Left forelimb (tissue), 1 donor: ENCODE measurements at places on chromosomes 6 and 20.

- DNase-seq, result no peak
Measured at GRCh38 chr6:35228481-35228880, 14.7 kb downstream of the SCUBE3 start.

GRCh38 chr6:36695414-36695813, 2.2 kb upstream of the RAB44 start:
- no peak for DNase-seq

DNA sequence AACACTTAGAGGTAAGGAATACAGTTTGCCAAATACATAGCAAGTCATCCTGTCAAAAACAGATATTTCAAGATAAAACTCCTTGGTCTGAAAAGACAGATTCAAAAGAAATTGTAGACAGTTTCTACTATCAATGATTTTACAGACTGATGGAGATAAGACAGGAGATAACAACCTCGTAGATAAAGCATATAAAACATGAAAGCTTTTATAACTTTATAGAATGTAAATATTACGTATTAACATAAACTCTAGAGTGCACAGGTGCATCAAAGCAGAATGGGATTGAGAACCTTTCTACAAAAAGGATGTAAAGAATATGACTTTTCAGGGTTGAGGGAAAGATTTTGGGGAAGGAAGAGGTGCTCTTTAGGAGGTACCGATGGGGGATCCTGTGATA, 158.0 kb upstream of the CENPW start:
- DNase-seq, result no peak

- no peak for DNase-seq
Measured at GRCh38 chr20:41538810-41539596, 79.2 kb downstream of the CHD6 start.

- no peak for DNase-seq
Measured at GRCh38 chr20:38165966-38166702, 1.1 kb upstream of the TGM2 start.

DNA sequence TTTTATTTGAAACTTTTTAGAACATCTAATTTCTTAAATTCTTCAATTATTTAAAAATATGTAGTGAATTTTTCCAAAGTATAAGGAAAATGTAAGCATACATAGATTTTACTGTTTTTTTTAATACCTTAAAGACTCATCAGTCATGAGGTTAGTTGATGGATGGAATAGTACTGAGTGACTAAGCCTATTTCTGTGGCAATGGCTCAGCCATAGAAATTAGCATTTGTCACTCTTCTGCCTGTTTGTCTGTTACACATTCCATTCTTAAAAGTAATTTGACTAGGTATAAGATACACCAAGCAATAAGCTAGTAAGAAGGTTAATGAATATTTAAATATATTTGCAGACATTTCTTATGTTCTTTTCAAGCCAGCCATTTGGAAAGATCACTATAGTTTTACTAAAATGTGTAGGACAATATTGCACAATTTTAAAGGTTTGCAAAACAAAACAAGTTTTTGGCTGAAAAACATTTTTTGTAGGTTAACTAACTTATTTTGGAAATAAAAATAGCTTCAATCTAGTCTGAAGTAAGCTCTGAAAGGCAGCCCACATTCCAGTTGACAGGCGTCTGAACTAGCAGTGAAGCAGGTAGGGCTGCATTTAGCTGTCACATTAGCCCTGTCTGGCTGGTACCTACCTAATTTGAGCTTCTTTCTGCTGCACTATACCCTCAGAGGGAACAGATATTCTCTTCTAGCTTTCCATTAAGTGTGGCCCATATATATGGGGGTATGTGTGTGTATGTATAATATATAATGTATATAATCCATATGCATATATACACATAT, 385.7 kb downstream of the GRIK2 start:
- DNase-seq, result no peak

- no peak for DNase-seq
Measured at GRCh38 chr6:55131616-55132015, 42.7 kb upstream of the HCRTR2 start.

- no peak for DNase-seq
Measured at GRCh38 chr6:38912378-38912777, 136.2 kb upstream of the GLP1R start.

DNA sequence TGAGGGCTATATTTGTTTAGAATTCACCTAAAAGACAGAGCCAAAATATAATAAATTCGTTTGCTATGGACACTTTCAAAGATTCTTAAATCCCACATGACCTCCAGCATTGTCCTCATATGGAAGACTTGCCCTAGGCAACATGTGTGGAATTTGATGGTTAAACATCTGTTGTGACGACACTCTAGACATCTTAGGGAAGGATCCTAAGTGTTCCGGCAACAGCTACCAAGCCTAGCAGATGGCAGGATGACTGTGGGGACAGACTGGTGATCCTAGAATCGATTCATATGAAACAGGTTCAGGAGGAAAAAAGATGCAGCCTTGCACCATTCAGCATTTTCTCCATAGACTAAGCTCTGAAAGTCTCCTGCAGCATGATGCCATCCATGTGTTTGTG, 77.6 kb upstream of the BACH2 start:
- DNase-seq, result no peak

DNA sequence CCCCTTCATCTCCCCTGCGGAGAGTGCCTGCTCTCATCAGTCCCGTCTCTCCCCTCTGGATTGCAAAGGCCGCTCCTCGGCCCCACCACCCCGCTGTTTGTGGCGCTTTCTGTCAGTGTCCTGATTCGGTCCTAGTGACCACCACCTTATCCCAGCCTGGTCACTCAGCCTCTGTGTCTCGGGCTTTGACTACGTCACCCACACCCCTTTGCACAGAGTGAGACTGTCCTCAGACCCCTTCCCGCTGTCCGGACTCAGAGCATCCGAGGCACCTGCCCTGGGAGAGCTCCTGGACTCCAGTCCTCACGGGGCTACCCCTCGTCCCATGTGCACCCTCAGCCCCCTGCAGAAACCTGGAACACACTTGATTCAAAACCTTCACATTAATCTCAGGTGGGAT, 380.2 kb downstream of the TAF4 start:
- DNase-seq, result no peak

- no peak for DNase-seq
Measured at GRCh38 chr6:16236009-16236501, 2.3 kb upstream of the GMPR start.

- DNase-seq, result no peak
Measured at GRCh38 chr20:40692240-40693011, 3.4 kb upstream of the MAFB start.

- no peak for DNase-seq
Measured at GRCh38 chr6:156161471-156161870, 615.7 kb upstream of the ARID1B start.

DNA sequence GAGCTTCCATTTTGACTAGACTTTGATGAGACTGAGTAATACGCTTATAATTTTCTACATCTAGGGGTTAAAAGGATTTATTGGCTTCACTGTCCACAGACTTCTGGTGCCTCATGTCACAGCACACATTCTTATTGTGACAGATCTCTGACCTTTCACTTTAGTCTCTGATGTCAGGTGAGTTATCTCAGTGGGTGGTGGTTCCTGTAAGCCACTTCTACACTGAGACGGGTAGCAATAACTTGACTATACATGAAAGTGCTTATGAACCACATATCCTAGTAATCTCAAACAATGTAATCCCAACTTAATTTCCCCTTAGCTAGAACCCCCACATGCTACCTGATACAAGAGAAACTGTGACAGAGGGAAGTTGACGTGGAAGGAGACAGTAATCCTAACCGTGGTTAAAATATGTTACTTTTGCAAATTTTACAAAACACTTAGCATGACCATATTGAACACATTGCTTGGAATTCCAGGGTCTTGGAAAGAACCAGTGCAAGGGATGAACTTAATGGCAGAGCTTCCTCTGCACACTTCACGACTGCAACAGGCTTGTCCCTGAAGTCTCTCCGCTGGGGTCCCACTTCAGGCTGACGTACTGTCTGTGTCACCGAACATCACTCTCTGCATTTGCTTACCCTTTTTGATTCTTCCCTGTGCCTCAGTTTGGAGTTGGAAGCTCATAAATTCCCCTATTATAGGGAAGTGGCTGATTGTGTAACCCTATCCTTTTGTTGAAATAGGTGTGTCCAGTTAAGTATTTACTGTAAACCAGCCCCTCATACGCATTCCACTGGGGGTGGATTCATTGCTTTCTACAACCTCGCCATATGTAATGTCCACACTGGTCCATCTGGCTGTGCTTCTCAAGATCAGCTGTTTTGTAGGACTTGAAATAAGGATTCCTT, 6.4 kb upstream of the TRIM40 start:
- DNase-seq, result no peak

GRCh38 chr6:16319813-16320532, 81.6 kb downstream of the GMPR start:
- DNase-seq, result no peak

DNA sequence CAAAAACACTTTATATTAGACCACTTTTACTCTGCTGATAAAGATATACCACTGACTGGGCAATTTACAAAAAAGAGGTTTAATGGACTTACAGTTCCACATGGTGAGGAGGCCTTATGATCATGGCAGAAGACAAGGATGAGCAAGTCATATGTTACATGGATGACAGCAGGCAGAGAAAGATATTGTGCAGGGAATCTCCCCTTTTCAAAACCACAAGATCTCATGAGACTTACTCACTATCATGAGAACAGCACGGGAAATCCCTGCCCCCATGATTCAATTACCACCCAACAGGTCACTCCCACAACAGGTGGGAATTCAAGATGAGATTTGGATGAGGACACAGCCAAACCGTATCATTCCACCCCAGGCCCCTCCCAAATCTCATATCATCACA, 1383.8 kb upstream of the MAP3K7 start:
- no peak for DNase-seq

GRCh38 chr6:15575357-15576033, 87.3 kb downstream of the DTNBP1 start:
- no peak for DNase-seq

DNA sequence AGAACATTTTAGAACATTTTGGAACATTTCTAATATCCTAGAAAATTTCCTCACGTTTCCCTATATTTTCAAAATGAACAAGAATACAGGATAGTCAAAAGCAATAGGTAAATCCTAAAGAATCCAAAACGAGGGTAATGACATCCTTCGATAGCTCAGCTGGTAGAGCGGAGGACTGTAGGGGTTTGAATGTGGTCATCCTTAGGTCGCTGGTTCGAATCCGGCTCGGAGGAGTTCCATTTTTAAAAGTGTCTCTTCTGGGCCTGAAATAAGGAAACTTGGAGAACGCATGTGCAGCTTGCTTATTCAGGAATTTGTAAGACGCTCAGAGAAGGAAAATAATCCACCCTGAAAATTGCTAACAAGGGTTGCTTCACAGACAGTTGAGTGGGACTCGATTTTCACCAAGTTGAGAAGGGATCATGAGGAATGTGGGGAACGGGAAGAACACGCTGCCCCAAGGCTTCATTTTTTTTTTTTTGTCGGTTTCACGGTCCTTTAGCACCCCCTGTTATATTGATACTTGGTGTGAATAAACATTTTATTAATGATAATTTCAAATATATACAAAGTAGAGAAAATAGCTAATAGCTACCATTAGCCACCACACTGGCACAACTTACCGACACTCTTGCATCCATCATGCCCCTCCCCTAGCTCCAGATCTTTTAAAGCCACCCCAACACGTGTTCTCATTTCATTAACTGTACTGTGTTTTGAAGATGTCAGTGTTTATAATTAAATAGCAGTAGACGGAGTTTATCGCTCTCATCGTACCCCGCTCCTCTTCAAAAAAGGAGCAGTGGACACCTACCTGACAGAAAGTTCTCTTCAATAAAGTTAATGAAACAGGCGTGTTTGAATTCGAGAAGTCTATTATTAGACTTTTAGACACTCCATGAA, 1.8 kb upstream of the ABT1 start:
- DNase-seq, result no peak

DNA sequence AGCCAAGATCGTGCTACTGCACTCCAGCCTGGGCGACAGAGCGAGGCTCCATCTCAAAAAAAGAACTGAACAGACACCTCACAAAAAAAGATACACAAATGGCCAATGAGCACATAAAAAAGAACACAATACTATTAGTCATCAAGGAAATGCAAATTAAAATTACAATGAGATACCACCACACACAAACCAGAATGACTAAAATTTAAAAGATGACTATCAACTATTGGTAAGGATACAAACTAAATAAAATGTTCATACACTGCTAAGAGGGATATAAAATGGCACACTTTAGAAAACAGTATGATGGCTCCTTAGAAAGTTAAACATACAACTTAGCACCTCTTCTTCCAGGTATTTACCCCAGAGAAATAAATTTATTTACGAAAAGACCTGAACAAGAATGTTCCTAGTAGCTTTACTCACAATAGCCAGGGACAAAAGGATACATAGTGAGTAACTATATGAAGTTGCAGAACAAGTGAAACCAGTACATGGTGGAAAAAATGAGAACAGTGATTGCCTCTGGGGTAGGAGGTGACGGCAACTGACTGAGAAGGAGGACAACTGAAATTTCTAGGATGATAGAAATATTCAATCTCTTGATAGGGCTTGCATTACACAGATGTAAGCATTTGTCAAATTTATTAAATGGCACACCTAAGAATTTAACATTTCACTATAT, 53.2 kb downstream of the FAM8A1 start:
- no peak for DNase-seq

DNA sequence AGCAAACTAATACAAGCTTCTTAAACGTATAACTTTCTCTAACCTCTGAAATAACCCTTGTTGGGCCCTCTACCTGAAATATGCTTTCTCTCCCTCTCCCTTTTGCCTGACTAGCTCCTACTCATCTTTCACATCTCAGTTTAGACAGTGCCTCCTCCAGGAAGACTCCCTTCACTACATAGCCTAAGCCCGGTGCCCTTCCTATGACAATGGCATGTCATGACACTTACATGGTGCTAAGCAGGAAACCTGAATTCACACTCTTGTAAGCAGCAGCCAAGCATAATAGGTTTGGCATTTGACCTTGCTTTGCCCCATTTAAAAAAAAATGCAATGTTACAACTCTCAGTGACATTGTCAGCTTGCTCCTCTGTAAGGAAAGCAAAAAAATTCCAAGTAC, 33.1 kb upstream of the FBXL4 start:
- DNase-seq, result no peak

DNA sequence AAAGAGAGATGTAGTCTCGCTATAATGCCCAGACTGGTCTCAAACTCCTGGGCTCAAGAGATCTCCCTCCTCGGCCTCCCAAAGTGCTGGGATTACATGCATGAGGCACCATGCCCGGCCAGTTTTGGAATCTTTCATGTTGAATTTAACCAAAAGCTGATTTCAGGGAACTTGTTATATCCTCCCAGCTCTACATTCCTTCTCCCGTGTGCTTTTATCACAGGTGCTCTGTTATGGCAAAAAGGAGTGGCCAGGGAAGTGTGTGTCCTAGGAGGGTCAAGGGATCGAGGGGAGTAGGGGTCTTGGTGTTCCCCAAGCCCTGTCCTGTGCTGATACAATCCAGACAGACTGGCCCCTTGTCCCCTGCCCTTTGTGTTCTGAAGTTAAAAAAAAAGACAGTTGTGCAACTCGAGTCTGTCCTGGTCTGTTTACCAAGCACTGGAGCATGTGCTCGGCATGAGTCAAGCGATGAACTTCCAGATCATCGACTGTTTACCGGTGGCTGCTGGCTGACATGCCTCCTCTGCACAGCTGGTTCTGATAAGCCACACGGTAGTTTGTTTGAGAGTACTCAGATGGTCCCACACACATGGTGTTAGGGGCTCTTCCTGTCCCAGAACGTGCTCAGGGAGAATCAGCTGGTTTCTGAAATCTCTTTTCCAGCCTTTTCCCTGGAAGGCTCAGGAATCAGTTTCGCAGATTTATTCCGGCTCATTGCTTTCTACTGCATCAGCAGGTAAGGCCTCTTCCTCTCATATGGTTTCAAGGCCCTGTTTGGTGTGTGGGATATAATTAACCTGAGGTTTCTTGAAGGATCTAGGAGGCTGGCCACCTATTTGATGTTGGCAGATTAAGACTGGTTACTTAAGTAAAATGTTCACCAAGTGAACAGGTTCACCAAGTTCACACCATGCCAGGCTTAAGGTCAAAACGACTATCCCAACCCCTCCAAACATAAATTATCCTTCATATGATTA, 52.6 kb upstream of the NAA20 start:
- no peak for DNase-seq
